Activated T-cell treated with anti-CD3 and anti-CD28 coated beads, Interleukin-2, amount 50 U/mL, for 72 hours (primary cell): ENCODE measurements at places on chromosomes 7 and 10. TPM values are rescaled to one million over a fixed set of nuclear protein-coding genes. Genes with fewer than 3 reads are reported as not detected.

The CHAT gene
- not detected for total RNA-seq

The OR6V1 gene
- total RNA-seq: not detected

The GFRA1 gene
- not detected for total RNA-seq

The PLXDC2 gene
- total RNA-seq: 0.07 TPM

The SH3PXD2A gene
- total RNA-seq: 7.8 TPM

The PPA1 gene
- 290 TPM for total RNA-seq

DNA sequence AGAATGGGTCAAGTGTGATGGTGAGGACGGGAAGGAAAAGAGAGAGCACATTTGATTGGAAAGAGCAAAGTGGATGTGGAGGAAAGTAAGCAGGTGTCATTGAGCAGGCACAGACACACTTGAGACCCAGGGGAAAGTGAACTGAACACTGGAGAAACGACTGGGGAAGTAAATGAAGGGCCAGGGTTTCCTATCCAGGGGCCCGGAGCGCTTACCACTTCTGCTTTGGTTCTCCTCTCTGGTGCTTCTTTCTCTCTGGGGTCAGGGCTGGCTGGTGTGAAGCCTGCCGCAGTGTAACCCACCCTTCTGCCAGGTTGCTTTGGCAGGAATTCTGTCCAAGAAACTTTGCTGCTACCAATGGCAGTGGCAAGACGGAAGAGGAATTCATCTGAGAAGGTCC, 219.3 kb downstream of the SKAP2 start:
- H3K27me3 ChIP-seq: no peaks in the 10 kb centered on the region
- H3K36me3 ChIP-seq: no peaks in the 10 kb centered on the region
- H3K4me1 ChIP-seq: no peaks in the 10 kb centered on the region
- no peak for DNase-seq

- H3K4me1 ChIP-seq: no peaks in the 10 kb centered on the region
- H3K27ac ChIP-seq: no peak overlapping the region
- no peaks in the 10 kb centered on the region for H3K27me3 ChIP-seq
- DNase-seq: no peak
- no peak overlapping the region for H3K4me3 ChIP-seq
- no peaks in the 10 kb centered on the region for H3K36me3 ChIP-seq
These were observed 57.8 kb downstream of the ZRANB1 start for GRCh38 chr10:124999433-125000365.

- H3K4me1 ChIP-seq: no peaks in the 10 kb centered on the region
- no peak for DNase-seq
- no peak overlapping the region for H3K27ac ChIP-seq
- peaks cover 27% of the 10 kb centered on the region for H3K27me3 ChIP-seq
- peaks cover 2% of the 10 kb centered on the region for H3K36me3 ChIP-seq
These were observed 57.4 kb upstream of the HECTD2 start for GRCh38 chr10:91352760-91353159.

- H3K27ac ChIP-seq: no peak overlapping the region
- no peaks in the 10 kb centered on the region for H3K27me3 ChIP-seq
- no peak overlapping the region for H3K4me3 ChIP-seq
- H3K4me1 ChIP-seq: no peaks in the 10 kb centered on the region
- no peaks in the 10 kb centered on the region for H3K36me3 ChIP-seq
These were observed 56.9 kb downstream of the DPYSL4 start for GRCh38 chr10:132243626-132244025.

DNA sequence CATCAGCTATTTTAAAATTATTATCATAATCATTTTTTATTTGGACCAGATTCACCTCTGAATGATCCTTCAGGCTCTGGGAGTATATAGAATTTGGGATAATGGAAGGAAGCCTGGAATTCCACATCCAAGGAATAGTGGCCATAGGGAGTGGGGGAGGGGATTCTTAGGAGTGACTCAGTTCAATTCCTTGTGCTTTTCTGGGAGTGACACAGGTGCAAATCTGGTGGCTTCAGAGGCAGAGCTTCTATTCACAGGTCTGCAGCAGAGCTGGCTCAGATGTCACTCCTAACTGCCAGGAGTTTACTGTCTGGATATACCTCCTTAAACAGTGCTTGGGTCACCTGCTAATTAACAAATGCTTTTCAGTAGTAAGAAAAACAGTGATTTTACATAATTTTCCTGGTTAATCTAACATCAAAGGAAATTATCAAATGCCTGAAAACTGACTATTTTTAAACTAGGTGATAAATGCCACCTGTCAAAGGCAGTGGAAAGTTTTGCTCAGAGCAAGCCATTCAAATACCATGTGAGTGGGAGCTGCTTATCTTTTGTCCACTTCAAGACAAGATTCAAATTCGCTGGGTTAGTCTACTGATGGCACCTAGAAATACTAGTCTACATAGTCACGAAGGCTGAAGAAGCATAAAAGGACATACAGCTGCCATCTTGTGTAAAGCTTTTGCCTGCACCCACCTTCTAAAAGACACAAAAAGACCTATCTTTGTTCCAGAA, 106.7 kb upstream of the LAMB4 start:
- no peak overlapping the region for H3K4me3 ChIP-seq
- no peak for DNase-seq
- H3K27ac ChIP-seq: no peak overlapping the region
- H3K36me3 ChIP-seq: no peaks in the 10 kb centered on the region
- no peaks in the 10 kb centered on the region for H3K27me3 ChIP-seq

DNA sequence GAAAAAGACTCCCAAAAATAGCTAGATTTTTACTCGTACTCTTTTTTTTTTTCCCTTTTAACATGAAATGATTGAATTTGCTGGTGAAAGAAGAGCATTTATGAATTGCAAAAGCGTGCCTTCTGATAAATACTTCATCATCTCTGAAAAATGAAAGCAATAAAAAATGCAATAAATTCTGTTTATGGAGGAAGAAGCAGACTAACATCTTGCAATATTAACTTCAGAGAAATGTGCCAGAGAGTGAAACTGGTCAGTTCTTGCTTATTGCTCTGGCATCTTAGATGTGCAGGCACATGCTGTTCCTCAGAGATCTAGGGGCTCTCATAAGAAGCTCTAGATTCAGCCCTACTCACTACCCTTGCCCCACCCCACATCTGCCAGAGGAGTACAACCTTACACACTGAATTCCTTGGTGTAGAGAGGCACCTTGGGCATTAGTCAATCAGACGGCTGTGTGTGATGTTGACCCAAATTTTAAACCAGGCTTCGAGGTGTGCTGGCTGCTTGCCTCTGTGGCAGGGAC, 891.1 kb upstream of the GHITM start:
- no peaks in the 10 kb centered on the region for H3K4me1 ChIP-seq
- H3K27ac ChIP-seq: no peak overlapping the region
- no peak for DNase-seq

DNA sequence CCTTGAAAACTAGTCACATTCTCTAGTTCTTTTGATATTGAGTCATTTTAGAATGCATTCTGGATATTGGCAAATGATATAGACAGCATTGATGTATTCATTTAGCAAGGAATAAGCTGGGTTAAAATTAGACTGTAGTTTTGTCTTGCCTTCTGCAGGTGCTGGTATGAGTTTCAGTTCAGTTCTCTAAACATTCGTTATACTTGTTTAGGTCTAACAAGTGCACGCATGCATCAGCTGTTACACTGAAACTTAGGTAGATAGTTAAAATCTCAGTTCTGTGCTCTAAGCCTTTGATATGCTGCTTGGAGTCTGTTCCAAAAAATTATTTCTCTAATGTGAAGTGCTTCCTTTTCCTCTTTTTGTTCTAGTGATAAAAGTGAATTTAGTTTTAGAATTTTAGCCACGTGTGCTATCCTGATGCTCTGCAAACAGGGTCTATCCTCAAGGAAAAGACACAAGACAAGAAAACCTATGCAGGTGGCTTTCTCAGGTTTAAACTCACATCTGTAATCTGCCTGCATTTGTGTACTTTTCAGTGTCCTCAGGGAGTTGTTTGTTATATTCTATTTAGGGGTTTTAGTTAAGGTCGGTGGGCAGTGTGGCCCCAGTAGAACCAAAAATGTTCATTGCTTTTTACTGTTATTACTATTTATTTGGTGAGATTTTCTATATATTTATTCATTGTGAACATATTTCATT, 409.0 kb downstream of the CDC14C start:
- no peaks in the 10 kb centered on the region for H3K4me1 ChIP-seq
- H3K36me3 ChIP-seq: no peaks in the 10 kb centered on the region
- no peak overlapping the region for H3K27ac ChIP-seq
- DNase-seq: no peak
- H3K4me3 ChIP-seq: no peak overlapping the region

- DNase-seq: no peak
- no peak overlapping the region for H3K27ac ChIP-seq
- H3K27me3 ChIP-seq: no peaks in the 10 kb centered on the region
- H3K4me1 ChIP-seq: no peaks in the 10 kb centered on the region
These were observed 115.7 kb upstream of the RET start for GRCh38 chr10:42960991-42961795.

GRCh38 chr10:75612904-75613684, 181.7 kb downstream of the LRMDA start:
- no peak overlapping the region for H3K4me3 ChIP-seq
- no peak for DNase-seq
- H3K4me1 ChIP-seq: no peaks in the 10 kb centered on the region
- H3K27me3 ChIP-seq: peaks cover 19% of the 10 kb centered on the region
